ENCODE measurements at places on chromosomes 3 and 15.

GRCh38 chr3:194277104-194277785 lies 73.9 kb downstream of the CPN2 start:
- DNase-seq, result peak; percentile 61

GRCh38 chr3:49271047-49271446 lies 6.0 kb downstream of the C3orf62 start:
- no peak for DNase-seq

DNA sequence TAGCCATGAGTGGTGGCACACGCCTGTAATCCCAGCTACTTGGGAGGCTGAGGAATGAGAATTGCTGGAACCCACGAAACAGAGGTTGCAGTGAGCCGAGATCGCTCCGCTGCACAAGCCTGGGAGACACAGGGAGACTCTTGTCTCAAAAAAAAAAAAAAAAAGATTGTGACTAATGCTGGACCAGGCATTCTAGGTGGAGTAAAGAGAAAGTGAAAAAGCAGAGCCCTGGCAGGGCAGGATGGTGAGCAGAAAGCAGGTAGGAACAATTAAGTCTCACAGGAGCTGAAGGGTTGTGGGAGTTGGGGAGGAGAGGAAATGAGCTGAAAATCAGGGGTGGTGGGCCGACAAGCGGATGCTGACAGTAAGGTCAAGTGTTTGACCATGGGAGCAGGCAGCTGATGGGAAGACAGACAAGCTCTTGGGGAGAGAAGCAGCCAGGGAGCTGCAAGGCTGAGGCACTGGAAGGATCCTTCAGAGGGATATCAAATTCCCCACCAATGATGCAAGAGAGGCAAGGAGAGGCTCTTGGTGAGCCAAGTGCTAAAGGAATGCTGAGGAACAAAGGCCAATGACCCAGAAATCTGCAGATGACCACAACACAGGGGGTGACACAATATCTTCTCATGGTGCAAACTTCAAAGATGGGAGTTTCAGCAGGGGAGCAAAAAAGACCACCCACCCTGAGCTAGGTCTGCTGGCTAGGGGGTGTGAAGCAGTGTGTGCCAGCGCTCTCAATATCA lies 251.1 kb downstream of the ULK4 start:
- no peak for DNase-seq

- DNase-seq, result no peak
Observed at GRCh38 chr3:128372707-128373533, 93.8 kb downstream of the DNAJB8 start.

GRCh38 chr3:170499562-170500156 lies 81.0 kb downstream of the CLDN11 start:
- no peak for DNase-seq

DNA sequence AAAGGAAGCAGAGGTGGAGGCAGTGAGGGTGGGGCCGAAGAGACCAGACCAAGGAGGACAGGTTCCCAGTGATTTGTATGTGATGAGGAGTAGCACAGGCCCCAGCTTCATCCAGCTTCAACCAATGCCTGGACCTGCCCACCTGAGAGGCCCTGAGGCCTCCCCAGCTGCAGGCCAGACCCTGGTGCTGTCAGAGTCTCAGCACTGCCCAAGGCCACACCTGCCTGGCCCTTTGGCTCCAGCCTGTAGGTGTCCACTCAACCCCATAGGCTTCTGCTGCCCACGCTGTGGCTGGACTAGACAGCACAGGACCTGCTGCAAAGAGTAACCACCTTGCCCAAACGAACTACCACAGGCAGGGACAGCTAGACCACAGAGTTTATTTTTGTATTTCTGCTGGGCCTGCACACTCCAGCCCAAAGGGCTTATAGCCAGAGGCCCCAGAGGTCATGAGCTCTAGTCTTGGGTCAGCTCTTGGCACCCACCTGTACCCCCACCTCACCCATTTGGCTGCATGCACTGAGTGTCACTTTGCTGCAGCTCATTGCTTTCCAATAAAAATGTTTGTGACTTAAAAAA lies 81.9 kb upstream of the CDV3 start:
- no peak for DNase-seq

DNA sequence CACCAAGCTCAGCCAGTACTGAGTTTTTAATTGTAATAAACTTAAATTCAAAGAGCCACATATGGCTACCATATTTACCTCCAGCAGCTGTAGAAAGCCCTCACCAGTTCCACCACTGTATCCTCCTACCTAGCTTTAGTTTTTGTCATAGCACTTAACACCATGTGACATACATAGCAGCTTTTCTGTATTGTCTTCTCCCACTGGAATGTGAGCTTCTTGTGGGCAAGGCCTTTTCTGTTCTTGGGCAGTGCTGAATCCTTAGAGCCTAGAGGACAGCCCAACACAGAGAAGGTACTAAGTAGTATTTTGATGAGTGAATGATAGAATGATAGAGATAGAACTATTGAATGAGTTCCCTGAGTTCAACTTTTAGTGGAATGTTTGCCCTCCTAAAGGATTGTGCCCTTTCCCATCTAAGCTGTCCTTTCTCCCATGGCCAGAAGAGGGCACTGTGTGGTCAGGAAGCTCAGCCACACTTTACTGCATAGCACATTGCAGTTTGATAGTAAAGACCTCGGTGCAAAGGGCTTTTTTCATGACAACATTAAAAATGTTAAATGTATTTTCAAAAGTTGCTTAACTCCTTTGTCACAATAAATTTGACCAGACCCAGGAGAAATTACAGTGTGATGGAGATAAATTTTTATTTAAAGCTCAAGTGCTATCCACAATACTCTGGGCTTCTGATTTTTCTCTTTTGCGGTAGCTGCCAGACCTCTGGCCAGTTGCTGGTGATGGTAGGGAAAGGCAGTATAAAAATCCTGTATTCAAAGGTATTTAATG lies 115.8 kb downstream of the GHSR start:
- DNase-seq, result peak; percentile 69

DNA sequence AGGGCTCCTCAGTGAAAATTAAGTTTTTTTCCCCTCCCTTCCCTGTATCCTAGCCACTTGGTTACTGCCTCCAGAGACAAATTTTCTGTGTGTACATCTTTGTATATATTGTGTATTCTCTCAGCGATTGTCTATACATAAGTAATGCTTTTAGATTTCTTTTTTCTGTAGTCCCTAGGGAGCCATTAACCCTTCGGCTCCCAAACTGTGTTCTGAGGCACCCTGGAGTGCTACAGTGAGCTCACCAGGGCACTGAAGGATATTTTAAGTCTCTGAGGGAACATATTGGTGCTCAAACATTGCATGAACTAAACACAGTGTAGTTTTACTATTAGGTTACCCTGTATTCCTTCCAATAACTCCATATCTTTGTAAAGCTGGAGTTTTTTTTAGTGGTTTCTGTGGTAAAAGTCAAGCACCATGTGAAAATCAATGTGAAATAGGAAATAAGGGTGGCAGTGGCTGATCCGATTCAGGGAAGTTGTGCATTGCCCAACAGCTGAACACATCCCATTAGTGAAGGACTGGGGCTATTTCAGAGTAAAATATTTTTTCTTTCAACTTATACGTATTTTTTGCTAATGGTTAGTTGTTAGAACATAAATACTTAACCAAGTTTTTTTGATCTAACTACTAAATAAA lies 43.0 kb downstream of the USP13 start:
- no peak for DNase-seq

DNA sequence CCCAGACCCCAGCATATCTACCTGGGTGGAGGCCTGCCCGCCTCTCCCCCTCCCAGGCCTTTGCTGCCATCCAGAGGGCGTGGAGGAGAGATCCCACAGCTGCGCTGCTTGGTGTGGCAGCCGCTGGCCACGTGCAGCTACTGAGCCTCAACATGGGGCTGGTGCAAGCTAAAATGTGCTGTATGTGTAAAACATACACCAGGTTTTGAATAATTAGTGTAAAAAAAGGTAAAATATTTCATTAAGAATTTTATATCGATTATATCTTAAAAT lies 95.8 kb downstream of the SEC22A start:
- no peak for DNase-seq

Measured in NCI-H1105 treated with DMSO at 0.1 percent for 48 hours (cell line).